ENCODE measurements at places on chromosomes 7 and 10.

DNA sequence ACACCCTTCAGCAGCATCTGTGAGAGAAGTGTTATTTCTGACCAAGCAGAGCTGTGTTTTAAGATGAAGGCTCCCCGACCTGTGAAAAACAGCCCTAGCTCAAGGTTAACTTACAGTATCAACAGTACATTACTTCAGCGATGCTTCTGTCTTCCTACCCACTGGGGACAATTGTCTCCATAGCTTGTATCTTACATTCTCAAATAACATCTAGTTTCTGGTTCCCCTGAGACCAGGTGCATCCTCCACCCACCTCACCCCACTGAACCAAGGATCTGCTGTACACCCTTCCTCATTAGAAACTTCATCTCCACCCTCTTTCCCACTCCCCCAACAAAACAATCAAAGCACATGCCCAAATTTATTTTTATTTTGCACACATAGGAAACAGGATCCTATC is 102.0 kb downstream of the VOPP1 start:
- DNase-seq, result no peak

GRCh38 chr7:155227004-155227787 is 70.5 kb upstream of the INSIG1 start:
- DNase-seq, result no peak

DNA sequence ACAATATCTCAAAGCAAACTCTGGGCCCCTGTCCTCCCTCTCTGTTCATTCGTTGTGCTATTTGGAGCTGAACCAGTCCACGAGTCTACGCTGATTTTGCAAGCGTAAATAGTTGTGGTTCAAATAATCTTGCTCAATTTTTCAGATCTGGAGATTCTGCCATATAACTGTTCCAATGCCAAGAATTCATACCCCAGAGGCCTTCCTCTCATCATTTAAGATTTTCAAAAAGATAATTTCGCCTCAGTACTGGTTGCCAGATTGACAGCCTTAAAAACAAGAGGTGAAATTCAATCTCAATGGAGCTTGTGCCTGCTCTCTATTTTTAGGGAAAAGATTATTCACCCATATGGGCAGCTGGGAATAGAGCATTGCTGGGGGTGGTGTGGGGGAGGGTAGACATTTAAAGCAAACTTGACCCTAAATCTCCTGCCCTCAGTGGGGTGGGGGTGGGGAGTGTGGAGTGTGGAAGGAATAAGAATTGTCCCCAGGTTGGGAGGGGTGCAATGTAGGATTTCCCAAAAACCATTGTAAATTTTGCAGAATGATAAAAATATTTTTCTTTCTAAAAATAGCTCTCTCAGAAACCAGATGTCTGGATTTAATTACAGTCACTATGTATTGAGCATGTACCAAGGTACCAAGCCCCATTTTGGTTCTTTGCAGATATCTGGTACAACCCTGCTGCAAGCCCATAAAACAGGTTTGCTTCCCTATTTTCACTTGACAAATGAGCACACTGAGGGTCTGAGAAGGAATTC is 104.7 kb upstream of the EEPD1 start:
- peak; percentile 29 for DNase-seq

- no peak for DNase-seq
Observed at GRCh38 chr7:15626041-15626440, 60.4 kb downstream of the MEOX2 start.

DNA sequence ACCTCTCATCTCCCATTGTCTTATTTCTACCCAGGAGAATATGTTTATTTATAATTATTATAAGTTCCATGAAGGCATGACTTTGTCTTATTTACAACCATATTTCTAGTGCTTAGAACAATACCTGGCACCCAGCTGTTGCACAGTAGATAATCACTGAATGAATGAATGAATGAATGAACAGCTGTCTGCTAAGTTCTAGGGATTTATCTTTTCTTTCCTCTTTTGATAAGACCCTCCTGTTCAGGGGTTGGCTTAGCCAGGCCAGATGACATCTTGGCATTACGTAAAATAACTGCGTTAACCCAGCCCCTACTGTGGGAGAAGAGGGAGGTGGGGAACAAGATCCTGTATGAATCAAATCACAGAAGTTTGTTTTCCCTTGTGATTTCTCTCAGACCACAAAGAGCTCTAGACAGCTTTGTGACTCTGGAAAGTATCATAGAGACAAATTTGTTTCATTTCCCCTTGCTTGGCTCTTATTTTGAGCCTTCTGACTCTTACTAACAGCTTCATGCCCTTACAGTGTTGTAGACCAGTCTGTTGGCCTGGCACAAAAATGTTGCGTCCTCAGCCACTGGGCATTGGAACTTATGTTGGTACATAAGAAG is 8.4 kb downstream of the ZNF862 start:
- DNase-seq, result no peak

DNA sequence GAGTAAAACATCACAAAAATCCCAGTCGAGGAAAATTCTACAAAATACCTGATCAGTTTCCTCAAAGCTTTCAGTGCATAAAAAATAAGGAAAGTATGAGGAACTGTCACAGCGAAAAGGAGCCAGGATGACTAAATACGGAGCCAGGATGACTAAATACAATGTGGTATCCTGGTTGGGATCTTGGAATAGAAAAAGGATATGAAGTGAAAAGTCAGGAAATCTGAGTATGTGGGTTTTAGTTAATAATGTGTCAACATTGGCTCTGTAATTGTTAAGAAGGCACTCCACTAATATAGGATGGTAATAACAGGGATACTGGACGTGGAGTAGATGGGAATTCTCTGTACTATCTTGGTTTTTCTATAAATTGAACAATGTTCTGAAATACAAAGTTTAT is 175.5 kb downstream of the SUGCT start:
- no peak for DNase-seq

GRCh38 chr10:131655101-131655849 is 245.5 kb upstream of the PPP2R2D start:
- no peak for DNase-seq

DNA sequence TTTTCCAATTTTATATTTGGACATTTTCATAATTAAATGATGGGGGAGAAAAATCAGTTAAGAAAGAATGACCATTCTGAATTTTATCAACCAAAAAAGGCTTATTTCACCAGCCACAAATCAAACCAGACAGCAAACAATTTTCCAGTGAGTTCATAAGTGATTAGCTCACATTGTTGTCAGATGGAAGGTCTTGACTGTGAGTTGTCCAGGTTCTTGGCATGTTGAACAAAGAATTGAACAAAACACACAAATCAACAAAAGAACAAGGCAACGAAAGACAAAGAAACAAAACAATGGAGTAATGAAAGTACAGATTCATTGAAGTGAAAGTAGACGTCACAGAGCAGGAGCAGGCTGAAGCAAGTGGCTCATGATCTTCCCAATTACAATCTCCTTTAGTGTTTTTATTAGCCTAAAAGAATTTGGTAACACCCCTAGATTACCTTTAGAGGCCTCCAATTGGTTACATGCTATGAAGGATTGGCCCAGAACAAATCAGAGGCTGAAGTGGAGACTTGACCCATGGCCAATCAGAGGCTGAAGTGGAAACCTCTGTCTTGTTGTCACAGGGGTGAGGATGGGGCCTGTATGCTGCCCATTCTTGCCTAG is 248.7 kb downstream of the NEBL start:
- no peak for DNase-seq

GRCh38 chr7:76217942-76218566 is 16.4 kb downstream of the SRRM3 start:
- no peak for DNase-seq

GRCh38 chr7:155846156-155846555 is 33.9 kb upstream of the SHH start:
- DNase-seq, result no peak

- no peak for DNase-seq
Observed at GRCh38 chr7:103824251-103824650, 165.2 kb downstream of the RELN start.

DNA sequence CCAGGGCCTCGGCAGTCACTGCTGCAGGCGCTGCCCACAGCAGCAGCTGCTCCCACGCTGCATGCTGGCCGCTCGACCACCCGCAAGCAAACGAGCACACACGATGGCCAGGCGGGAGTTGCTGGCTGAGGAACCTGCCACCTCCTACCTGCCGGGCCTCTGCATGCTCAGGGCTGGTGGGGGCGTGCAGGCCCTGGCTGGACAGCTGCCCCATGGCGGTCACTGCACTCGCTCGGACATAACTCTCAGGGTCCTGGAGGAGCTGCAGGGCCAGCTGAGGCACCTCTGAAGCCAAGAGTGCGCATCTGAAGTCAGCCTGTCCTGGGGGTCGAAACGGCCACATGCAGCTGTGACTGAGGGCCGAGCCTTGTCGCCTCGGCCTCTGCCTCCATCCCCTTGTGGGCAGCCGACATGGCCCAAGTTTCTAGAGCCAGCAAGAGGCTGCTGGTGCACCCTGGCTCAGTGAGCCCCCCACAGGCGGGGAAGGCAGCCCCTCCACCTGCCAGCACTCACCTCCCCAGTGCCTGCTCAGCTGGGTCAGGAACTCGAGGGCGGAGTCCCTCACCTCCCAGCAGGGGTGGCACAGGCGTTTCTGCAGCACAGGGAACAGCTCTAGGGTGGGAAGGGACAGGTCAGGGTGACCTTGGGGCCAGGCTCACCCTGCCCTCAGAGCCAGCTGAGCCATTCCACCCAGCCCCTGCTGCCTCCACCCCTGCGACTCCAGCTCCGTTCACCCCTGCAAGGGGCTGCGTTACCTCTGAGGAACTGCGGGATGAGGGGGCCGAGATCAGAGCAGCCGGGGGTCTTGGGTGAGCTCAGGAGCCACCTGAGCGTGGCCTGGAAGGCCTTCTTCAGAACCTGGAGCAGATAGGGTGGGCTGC is 16.1 kb downstream of the BRAT1 start:
- peak; percentile 49 for DNase-seq

- no peak for DNase-seq
Observed at GRCh38 chr7:84195295-84196060, 889 bp upstream of the SEMA3A start.

DNA sequence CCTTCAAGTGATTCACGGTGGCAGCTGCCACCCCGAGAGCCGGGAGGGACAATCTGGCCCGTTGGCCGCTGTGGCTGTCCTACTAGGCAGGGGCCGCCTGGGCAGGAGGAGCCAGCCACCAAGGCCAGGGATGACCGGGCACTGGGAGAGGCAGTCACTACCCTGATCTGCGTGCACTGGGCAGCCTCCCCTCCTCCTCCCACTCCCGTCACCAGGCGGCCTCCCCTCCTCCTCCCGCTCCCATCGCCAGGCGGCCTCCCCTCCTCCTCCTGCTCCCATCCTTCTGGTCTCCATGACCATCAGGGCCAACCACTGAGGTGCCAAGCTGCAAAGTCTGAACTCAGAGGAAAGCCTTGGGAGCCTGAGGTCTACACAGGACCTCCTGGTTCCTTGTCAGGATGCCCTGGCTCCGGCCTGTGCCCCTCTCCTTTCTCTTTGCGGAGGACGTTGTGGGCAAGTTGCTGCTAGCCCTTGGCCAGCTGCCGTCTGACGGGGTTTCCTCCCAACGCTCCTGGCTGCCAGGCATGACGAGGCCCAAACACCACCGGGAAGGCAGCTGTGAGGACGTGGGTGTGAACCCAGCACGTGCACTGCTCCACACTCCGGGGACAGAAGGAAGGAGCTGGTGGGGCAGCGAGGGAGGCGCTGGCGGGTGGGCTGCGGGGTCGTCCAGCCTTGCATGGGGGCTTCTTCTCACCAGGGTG is 131.1 kb downstream of the WDR37 start:
- DNase-seq, result no peak

- no peak for DNase-seq
Observed at GRCh38 chr10:3122486-3123205, 49.9 kb downstream of the PITRM1 start.

GRCh38 chr7:20508109-20508508 is 107.4 kb upstream of the ABCB5 start:
- DNase-seq, result no peak

- DNase-seq, result peak; percentile 73
Observed at GRCh38 chr10:71486484-71487114, 89.9 kb downstream of the CDH23 start.

GRCh38 chr10:79262959-79263746 is 84.1 kb upstream of the PPIF start:
- no peak for DNase-seq

DNA sequence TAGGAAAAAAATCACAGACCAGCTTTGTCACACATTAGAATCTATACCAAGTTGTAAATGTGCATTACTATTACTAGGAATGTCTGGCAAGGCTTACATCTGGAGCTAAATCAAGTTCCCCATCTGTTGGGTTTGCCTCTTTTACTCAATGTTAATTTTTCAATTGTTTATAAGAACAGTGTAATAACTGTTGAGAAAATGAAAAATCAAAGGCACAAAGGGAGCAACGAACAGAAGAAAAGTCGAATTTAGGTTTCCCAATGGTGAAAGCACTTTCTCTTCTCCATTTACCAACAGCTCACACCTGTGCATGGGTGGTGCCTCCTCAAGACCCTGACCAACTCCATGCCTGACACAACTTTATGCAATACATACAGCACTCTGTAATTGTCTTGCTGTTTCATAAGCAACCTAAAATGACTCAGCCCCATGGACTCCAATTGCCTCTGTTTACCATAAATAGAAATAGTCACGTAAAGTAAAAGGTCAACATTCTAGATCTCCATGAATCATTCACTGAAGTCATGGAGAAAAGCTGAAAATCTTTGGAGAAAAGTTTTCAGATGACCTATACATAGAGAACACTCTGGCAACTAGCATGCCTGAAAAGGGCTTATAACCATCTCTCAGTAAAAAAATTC is 95.5 kb upstream of the KCNIP2 start:
- peak; percentile 30 for DNase-seq
